ENCODE measurements at places on chromosomes 12 and 14.

DNA sequence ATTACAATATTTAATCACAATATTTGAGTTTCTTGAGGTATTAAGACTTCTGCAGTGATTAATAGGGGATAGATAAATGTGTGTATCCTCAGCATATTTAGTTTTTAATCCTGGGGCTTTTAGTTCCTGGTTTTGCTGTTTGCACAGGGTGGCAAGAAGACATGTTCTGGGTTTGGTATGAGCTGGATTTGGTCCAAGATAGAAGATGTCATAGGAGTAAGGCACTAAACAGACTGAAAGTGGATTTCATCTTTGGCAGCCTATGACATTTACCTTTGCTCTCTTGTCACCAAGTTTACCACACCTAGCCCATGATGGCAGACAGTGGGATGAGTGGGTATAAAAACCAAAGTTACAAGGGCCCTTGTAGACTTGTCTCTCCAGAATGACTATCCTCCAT lies 168.2 kb downstream of the LRRK2 start:
- no peak for DNase-seq

DNA sequence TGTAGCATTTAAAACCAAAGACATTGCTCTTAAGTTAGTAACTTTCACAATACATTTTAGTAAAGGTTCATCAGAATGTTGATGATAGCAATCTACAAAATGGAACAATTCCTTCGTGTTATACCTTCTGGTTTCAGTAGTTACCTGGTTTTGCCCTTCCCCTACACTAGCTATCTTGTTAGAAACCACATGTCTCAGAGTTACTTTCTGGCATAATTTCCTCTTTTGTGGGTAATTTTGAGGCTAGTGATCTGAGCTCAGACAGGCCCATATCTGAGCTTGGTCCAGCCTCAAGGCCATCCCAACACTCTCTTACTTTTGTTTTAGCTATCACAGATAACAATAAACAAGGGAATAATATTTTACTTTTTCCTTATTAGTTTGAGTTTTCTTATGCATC lies 196.9 kb downstream of the KITLG start:
- DNase-seq = no peak

DNA sequence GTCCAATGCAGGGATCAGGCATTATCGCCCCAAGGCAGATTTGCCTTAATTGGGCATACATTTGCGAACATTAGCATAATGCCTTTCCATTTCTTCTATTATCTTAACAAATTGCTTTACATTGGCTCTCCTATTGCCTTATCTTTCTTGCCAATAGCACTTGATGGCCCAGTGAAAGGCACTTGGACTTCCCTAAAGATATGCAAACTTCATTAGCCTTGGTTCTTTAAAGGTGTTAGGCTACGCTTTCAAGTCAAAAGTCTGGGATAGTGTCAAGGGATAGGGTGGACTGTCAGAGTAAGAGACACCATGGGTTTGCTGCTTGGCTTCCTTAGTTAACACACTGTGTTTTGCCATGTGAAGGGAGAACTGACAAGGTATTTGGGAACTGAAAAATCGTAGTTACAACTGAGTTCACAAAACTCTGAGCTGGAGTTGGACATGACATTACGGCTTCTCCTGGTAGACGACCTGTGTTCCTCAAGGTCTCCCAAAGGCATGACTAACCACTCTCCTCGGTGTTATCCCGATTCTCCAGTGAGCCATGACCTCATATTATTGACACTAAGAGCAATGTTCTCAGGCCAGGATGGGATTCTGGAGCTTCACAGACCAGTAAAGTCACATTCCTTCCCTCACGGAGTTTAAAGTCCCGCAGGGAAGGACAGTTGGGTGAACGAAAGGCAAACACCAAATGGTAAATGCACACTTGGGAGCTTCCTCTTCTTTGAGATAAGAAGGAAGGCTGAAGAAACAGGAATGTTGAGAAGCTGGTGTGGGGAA lies 65.2 kb downstream of the TBC1D30 start:
- peak; percentile 49 for DNase-seq

DNA sequence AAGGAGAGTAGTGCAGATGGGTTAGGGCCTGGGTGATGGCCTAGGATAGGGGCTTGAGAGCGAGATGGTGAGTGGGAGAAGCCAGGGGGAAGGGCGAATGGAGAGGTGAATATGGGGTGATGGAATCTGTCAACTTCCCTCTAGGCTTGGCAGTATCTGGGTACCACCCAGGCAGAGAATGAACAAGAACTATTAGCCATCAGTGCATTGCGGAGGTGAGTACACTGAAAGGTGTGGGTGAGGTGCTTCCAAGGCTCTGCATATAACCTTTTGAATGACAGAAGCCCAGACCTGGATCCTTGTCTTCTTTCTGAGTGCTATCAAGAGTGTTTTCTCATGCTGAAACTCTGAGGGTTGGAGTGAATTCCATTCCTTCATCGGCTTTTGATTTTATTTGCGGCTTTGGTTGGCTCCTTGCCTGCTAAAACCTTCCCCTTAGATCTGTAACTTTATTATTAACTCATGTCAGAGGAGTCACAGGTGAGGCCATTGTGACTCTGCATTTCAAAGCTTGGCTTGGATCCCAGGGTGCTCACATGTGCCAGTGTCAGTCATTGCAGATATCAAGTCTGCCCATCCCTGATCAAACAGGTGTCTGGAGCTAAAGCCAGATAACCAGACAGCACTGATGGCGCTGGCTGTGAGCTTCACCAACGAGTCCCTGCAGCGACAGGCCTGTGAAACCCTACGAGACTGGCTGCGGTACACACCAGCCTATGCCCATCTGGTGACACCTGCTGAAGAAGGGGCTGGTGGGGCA lies 18.6 kb downstream of the PEX5 start:
- peak; percentile 66 for DNase-seq

GRCh38 chr12:106248312-106248845 lies 559 bp upstream of the CKAP4 start:
- DNase-seq = peak; percentile 37

- no peak for DNase-seq
Observed at GRCh38 chr12:67632005-67632404, 16.5 kb upstream of the DYRK2 start.

- no peak for DNase-seq
Observed at GRCh38 chr14:23569443-23570151, 2.0 kb upstream of the AP1G2 start.

DNA sequence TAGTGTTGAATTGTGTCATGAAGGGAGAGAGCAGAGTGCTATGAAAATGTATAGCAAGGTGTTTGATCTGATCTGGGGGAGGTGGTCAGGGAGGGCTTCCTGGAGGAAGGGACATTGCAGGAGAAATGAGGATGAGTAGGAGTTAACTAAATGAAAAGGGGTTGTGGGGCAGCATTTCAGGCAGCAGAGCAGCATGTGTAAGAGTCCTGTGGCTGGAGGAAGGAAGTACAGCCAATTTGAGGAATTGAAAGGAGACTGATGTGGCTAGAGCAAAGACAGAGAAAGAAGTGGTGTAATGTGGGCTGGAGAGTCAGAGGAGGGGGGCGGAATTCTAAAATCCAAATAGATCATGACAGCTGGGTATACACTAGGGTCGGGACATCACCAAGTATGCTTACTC lies 20.5 kb downstream of the NPC2 start:
- no peak for DNase-seq

GRCh38 chr14:96299441-96299840 lies 43.4 kb downstream of the BDKRB1 start:
- no peak for DNase-seq

DNA sequence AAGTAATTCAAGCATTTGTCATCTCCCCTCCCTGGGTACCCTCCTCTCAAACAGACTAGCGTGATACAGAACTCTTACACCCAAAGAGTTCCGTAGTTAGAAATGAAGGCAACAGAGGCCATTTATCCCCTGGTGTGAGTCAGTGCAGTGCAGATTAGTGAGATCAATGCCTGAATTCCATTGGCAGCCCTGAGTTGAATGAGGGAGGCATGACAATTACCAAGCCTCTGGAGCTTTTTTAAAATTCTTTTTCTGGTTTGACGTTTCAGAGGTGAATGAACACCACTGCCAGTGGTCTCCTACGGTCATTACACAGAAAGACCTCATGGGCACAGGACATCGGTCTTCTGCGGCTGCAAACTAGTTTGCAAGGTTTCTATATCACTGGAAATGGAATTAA lies 94.4 kb downstream of the PRIMA1 start:
- no peak for DNase-seq

- DNase-seq = no peak
Observed at GRCh38 chr14:74048281-74048680, 29.1 kb downstream of the BBOF1 start.

Measured in mucosa of gallbladder (tissue), 1 donor.